ENCODE measurements at places on chromosomes 7 and 10.

GRCh38 chr7:88399696-88400240, 93.1 kb upstream of the STEAP4 start:
- no peak for DNase-seq

DNA sequence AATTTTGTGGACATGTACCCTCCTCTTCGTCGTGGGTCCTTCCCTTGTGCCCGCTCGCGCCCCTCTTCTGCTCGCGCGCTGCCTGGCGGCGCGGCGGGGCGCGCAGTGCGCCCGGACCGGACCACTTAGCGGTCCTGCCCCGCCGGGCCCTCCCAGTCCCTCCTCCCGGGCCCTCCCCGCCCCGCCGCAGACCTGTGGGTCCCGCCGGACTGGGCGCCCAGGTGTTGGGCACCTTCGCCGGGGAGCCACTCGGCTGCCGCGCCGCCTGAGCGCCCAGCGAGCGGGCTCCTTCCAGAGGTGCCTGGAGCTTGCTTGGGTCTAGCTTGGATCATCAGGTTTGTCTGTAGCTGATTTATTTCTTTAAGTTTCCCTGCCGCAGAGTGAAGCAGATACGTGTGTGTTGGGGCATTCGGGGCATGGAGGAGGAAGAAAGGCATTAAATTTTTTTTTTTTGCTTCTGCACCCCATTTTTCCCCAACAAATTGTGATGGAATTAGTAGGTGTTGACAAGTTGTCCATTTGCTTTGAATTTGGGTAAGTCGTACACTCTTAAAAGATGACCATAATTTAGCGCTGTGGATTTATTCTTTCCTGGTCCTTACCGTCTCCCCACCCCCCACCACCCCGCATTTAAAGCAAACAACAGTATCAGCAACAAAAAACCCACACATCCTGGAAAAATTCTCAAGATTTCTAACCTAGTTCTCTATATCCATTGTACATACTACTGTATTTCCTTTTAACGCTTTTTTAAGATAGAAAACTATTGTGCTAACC, 905 bp downstream of the C1GALT1 start:
- DNase-seq: peak; percentile 56

DNA sequence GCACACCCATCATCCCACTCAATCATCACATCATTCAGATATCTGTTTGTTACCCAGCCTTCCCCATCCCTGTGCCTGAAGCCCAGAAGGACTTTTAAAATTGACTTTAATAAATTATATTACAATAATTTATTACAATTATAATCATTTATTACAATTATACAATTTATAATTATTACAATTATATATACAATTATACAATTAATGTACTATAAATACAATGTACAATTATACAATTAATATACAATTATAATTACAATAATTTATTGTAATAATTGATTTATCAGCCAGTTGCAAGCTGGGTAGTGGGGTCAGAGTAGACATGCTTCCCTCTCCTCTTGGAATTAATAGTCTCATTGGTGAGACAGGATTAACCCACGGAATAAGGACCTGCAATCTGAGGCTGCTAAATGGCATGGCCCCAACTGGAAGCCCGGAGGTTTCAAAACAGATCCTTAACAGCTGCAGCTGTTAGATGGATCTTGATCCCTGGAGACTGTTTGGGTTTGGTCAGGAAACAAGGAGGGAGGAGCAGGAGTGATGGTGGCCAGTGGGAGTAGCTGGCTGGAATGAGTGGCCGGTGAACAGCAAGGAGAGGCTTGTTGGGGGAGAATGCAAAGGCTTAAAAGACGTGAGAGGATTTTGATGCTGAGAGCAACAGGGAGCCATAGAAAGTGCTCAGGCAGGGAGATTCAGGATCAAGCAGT, 402.8 kb upstream of the PODXL start:
- no peak for DNase-seq

DNA sequence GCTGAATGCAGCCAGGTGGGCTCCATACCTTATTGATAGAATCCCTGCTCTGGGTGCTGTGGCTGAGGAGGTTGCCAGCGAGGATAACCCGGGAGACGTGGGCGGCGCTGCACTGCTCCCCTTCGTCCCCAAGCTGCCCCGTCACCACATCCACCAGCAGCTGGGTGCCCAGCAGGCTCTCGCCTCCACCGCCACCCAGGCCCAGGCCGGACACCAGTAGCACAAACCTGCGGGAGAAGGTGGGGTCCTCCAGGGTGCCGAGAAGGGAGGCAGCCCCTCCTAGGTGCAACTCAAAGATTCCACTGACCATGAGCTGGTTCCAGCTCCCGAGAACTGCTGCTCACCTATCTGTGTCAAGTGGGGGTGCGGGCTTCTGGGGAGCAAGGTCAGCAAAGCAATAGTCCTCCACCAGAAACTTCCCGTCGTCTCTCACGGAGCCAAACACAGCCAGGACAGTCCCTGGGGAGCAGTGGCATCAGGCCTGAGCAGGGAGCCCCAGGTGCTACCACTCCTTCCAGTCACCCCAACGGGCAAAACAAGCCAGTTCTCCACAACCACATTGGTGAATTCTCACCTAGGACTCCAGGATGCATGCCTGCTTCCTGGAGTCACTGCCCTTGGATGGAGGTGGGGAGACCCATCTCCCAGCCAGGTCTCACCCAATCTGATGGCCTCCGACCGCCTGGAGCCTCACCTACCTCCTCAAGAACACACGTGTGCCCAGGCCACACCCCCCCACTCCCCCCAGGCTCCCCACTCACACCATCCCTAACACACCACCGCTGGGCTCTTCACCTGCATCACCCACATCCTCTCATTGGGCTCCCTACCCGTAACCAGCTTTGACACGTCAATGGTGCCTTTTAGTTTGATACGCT, 6.3 kb downstream of the POLD2 start:
- DNase-seq: no peak

- no peak for DNase-seq
Observed at GRCh38 chr10:110793128-110793812, 78.5 kb upstream of the PDCD4 start.

GRCh38 chr10:11270135-11270857, 252.6 kb downstream of the CELF2 start:
- DNase-seq: peak; percentile 94

DNA sequence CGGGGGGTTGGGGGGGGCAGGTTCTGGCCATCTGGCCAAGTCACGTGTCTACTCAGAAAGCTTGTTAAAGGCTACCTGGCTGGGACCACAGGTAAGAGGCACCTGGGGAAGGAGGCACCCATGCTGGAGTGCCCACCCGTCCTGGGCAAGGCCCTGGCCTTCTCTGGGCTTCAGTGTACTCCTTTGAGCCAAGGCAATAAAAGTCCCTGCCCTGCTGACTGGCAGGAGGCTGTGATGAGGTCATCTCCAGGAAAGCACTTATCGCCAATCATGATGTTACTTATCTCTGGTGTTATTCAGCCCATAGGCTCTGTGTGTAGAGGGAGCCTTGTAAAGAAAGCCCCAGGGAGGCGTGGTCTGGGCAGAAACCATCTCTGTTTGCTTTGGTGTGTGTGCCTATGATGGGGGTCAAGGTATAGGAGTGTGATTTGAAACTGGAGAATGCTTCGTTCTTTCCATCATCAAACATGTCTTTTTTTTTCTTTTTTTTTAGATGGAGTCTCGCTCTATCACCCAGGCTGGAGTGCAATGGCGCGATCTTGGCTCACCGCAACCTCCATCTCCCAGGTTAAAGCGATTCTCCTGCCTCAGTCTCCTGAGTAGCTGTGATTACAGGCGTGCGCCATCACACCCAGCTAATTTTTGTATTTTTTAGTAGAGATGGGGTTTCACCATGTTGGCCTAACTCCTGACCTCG, 2.5 kb upstream of the CLDN4 start:
- no peak for DNase-seq

DNA sequence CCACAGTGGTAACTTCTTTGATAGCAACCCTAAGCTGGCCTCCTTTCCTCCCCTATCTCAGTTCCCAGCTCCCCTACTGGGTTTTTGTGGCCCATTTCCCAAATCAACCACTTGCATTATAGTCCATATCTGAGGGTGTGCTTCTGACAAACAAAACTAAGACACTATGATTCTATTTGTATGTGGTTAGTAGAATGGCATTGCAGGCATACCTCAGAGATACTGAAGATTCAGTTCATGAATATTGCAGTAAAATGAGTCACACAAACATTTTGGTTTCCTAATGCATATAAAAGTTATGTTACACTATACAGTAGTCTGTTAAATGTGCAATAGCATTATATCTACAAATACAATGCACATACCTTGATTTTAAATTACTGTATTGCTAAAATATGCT, 15.4 kb upstream of the TMEM243 start:
- DNase-seq: no peak

- peak; percentile 17 for DNase-seq
Observed at GRCh38 chr7:76071316-76072242, 23.7 kb downstream of the MDH2 start.

- no peak for DNase-seq
Observed at GRCh38 chr10:10869592-10869991, 148.1 kb upstream of the CELF2 start.

DNA sequence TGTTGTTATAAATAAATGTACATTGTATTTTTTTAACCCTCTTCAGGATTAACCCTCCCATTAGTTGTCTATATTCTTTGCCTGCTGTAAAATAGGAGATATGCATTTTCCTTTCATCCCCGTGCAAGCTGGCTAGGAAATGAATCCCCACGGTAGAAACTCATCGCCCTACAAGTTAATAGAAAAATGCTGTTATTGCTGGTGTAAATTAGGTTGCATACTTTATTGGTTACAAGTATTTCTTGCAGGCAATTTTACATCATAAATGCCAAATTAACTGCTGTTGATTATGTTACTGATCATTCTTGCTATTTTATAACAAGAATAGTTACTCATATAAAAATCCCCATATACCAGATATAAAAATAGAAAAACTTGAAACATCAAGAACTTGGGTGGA, 454.2 kb upstream of the KLF6 start:
- no peak for DNase-seq

DNA sequence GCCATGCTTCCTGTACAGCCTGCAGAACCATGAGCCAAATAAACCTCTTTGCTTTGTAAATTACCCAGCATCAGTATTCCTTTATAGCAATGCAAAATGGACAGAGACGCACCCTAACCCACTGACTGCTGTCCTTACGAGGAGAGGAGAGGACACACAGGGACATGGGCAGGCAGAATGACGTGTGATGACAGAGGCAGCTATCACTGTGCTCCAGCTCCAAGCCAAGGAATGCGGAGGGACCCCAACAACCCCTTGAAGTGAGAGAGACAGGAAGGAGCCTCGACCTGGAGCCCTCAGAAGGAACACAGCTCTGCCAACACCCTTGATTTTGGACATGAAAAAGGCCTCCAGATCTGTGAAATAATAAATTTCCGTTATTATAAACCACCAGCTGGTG, 46.6 kb upstream of the EBF3 start:
- no peak for DNase-seq

DNA sequence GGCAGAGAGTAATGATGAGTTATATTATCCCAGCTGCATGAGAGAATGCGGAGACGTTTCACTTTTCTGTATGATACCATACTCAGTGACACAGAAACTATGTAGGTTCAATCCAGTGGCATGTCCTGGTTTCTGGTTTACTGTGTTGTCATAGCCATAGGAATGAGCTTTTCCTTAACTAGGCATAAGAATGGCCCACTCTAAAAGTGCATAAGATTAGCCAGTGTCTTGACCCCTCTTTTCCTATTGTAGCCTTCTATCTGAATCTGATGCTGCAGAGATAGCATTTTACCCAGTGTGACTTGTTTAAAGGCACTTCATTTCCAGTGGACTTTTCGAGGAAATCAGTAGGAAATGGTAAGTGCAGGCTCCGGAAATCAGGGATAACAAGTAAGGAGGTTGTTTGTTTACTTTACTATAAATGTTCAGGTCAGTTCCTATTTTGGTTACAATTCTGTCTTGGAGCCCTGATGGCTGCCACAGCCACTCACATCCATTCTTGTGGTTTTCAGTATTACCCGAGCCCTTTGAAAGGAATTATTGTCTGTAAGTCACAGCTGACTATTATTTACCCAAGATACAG, 70.5 kb downstream of the SEMA3A start:
- no peak for DNase-seq

- no peak for DNase-seq
Observed at GRCh38 chr10:28684986-28685580, 7.8 kb downstream of the BAMBI start.

DNA sequence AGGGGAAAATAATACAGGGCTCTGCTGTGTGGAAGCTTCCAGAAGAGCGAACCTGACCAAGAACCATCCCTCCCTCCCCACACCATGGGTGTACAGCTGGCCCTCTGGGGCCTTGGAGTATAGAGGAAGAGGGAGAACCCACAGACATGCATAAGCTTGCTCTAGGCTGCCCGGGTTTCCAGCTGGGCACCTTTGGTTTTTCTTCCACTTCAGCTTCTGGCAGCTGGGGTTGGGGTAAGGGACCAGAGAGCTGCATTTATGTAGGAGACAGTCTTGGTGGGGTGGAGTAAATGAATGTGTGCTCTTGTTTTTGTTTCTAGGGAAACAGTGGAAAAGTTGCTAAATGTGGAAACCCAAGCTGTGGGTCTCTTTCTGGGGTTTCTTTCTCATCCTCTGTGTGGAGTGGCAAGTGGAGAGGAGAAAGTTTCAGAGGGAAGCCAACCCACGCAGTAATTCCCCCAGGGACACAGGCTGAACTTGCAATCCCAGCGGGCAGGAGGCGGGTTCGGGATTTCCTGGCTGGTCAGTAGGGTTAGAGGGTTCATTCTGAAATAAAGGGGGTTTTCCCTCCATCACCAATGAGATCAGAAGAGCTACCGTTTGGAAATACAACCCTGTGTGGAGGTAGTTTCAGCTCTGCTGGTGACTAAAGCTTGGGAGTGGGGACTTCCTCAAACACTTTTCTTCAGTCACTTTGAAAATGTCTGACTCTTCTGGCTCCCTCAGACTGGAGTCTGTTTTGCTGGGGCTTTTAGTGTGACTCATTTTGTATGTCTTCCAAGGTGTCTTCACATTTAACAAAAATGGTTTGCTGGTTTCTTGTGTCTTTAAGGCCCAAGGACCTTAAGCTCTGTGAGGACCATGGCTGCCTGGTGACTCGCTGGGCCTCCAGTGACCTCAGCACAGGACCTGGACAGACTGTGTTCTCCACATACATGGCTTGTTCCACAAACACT, 22.2 kb upstream of the SRGN start:
- DNase-seq: no peak

GRCh38 chr7:27551803-27552400, 110.8 kb downstream of the HIBADH start:
- no peak for DNase-seq

DNA sequence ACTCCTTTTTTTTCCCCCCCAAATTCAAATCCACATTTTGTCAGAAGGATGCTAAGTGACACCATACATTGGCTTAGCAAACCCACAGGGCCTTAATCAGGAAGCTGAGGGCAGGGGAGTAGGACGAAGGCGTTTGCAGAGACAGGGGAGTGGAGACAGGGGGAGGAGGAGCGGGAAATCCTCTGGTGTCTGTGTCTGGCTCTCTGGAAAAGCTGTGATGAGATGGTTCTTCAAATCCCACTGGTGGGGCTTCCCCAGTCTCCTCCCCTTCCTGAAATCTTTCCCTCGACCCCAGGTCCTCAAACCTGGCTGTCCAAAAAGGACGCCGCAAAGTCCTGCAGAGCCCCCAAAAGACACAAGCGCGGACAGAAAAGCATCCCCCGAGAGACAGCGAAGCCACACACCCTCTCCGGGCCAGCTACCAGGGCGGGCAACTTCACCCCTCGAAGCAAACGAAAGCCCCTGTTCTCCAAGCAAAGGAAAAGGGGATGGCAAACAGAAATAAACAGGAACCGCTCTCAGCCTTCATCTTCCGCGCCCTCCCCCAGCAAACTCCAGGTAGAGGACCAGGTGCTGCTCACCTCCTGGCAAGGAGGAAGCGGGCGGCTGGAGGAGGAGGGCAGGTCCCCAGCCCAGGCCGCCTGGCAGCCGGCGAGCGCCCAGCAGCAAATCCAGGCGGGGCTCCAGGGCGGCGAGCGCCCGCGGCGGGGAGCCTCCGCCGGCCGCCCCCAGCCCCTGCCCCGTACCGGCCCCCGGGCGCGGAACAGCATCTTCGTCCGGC, 520 bp downstream of the ELAPOR2 start:
- DNase-seq: peak; percentile 48
